ENCODE measurements at places on chromosomes 4 and X. TPM values are rescaled to one million over a fixed set of nuclear protein-coding genes. Genes with fewer than 3 reads are reported as not detected.

Gene VGLL1
- total RNA-seq: not detected

Gene LIMCH1
- total RNA-seq: 9.2 TPM

Gene POU3F4
- not detected for total RNA-seq

Gene TMEM156
- total RNA-seq: 1.1 TPM

Gene MAGEA2B
- not detected for total RNA-seq

DNA sequence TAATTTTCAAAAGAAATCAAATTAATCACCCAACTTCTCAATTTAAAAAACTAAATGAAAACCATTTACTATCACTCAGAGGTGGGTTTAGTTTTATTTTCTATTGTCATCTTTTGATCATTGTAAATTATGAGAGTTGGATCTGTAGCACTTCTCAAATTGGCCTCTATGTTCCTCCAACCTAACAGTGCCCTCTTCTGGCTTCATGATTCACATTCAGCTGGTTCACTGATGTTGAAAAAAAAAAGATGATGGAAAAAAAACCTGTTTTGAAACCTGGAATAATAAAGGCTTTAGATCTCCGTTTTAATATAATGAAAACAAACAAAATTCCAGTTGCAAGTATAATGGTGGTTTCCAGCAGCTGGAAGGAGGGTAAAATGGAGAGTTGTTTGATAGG lies 2.4 kb upstream of the NBDY start:
- H3K27me3 ChIP-seq: peaks cover 4% of the 10 kb centered on the region
- H3K4me3 ChIP-seq: no peak overlapping the region
- no peak overlapping the region for H3K27ac ChIP-seq
- H3K36me3 ChIP-seq: no peaks in the 10 kb centered on the region
- no peak for DNase-seq

GRCh38 chrX:101429934-101430333 lies 21.9 kb downstream of the HNRNPH2 start:
- no peak for DNase-seq
- no peak overlapping the region for H3K4me3 ChIP-seq
- H3K27ac ChIP-seq: no peak overlapping the region
- H3K27me3 ChIP-seq: peaks cover 6% of the 10 kb centered on the region
- no peaks in the 10 kb centered on the region for H3K36me3 ChIP-seq
- no peaks in the 10 kb centered on the region for H3K4me1 ChIP-seq
